Mesothelial cell of epicardium (in vitro differentiated cells): ENCODE measurements at places on chromosomes 3 and 15.
A peak's percentile ranks its signal among the peaks of the same experiment; 100 is the strongest.

DNA sequence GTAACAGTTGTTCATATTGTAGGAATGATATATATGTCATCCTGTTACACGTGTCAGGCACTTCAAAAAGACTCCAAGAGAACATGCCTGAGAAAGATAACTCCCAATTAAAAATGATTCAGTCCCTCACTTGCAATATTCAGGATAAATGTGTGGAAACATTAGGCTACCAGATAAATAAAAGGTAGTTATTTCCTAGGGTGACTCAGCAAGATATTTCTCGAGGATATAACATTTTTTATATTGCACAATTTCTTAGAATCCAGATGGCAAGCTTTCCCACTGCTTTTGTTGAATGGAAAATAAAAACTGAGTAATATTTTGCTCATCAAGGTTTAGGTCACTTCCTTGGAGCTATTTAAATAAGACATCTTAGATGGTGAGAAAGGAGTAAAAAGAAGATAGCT, 181.4 kb downstream of the GAP43 start:
- no peak for DNase-seq

- no peak for DNase-seq
These were observed 24.0 kb upstream of the FRMD5 start for GRCh38 chr15:44219073-44219472.

DNA sequence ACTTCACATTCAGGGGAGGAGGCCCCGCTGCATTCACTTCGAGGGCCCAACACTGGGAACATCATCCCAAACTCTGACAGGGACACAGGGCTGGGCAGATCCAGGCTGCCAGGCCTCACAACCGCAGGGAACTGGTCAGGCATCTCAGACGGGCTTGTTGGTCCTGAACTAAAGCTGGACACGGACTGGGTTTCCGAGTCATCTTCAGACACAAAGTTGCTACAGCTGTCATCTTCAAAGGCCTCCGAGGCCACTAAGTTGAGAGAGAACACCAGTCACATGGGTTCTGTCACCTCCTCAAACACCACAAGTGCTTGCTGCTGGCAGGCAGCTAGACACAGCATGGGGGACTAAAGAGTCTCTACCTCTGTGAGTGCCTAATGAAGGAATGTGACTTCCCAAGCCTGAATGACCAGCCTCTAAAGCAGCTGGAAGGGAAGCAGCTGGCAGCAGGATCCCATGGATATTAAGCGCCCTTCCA, 50.9 kb downstream of the CAPN7 start:
- DNase-seq = no peak

DNA sequence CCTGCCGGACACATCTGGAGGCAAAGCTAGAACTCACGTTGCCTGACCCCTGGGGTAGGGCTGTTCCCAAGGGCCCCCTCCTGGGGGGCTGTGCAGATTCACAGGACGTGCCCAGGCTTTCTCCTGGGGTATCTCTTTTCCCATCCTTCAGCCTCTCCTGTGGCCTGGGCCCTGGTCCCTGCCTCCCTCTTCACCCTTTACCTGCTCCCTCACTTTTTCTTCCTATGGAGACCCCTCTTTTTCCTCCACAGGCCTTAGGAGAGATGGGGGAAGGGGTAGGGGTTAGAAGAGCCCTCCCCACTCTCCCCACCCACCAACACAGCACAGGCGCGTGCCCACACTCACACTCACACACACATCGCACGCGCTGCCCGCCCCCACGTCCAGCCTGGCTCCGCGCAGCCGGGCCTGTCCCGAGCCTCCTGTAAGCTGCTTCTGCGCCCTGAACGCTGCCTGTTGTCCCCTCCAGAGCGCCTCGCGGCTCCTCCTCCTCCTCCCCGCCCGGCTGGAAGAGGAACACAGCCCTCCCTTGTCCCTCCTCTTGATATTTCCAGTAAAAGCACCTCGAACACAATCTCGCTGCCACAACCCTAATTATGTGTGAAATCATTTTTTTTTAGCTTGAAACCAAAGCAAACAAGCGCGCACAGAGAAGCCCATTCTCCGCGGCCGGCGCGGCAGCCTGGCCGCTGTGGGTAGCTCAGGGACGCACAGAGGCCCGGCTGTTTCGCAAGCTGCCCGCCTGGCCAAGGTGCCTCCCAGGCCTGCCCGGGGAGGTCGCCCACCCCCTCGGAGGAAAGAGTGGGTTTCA, 33.9 kb upstream of the ACAN start:
- no peak for DNase-seq

DNA sequence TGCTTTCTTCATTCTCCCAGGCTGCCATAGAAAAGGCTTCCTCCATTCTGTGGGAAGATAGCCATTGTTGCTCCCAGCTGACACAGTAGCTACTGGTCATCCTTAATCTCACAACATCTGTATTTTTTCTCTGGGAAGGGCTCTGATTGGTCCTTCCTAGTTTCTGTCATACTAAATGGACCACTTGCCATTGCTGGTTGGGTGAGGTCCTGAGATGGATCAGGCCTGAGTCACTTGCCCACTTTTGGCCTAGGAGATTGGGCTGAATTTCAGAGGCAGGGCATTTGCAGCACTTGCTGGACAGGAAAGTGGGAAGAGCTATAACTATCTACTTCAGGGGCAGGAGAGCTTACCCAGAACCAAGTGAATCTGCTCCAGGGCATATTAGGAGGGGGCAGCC, 106.5 kb upstream of the PROK2 start:
- no peak for DNase-seq

- no peak for DNase-seq
These were observed 325.0 kb upstream of the CFAP20DC start for GRCh38 chr3:59374818-59375211.

GRCh38 chr3:97895216-97895615, 73.4 kb downstream of the CRYBG3 start:
- no peak for DNase-seq

- DNase-seq = no peak
These were observed 105.6 kb upstream of the MELTF start for GRCh38 chr3:197135212-197135611.

GRCh38 chr3:58536501-58537411, at the start of gene ACOX2:
Gene ACOX2, minus strand, starts transcription at chr3:58537190. Its CDS starts 2,084 bp downstream, at chr3:58535106.
- DNase-seq = no peak

DNA sequence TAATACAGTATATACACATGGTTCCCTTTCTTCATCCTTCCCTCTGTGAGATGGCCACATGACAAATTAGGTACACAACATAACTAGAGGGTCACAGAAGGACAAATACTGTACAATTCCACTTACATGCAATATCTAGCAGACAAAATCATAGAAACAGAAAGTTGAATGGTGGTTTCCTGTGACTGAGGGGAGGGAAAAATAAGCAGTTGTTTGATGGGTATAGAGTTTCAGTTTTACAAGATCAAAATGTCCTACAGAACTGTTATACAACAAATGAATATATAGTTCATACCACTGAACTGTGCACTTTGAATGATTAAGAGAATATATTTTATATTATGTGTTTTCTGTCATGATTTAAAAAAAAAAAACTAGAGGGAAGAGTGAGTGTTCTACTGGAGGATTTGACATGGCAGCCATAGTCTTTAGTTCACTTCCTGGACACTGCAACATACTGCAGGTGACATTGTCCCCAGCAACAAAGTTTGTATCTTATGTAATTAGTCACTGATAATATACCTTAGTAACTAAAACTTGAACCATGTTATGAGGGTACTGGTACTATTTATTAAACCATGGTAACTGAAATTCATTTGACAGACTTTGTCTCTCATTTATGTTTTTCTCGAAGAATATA, 37.2 kb downstream of the CCDC54 start:
- DNase-seq = no peak

- DNase-seq = no peak
These were observed 221.9 kb upstream of the TOPAZ1 start for GRCh38 chr3:44019736-44020135.

DNA sequence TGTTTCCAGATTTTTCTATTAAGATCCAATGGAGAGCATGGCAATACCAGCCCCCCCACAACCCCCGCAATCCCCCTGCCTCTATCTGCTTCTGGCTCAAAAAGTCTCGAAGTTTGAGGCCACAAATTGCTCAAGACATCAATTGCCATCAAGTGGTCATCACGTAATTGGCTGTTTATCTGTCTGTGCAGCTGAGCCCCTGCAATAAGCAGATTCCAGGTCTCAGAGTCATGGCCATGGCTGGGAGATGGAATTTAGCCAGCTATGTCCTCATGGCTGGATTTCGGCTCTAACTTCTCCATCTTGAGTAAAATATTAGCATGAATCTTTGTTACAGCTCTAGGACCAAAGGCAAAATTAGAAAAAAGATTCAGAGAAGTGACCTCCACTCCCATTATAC, 22.7 kb downstream of the SSUH2 start:
- DNase-seq = no peak

GRCh38 chr3:143442814-143443447, 323.4 kb downstream of the CHST2 start:
- DNase-seq = no peak

DNA sequence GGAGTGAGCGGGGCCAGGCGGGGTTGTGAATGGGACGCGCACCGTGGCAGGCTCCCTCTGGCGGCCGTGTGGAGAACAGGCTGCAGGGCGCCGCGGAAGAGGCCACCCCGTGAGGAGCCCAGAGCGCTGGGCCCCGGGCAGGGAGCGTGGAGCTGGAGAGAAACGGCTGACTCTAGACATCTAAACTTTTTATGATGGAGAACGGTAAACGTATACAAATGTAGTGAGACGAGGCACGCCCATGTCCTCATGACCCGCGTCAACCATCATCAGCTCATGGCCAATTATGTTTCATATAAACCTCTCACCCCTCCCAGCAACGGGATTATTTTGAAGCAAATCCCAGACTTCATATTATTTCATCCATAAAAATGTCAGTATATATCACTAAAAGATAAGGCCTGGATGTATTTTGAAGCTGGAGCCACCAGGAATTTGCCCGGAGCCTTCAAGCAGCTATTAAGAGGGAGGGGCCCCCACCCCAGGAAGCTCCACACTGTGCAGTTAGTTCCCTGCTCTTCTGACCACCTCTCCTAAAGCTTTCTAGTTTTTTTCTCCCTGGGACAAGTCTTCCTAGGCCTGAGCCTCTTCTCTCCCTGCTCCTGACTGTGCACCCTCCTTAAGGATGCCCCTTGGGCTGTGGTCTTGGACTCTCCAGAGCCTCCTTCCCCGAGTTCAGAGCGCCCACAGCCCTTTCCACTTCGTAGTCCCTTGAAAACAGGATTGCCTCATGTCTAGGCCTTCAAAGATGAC, 149.5 kb downstream of the SMAD6 start:
- peak; percentile 94 for DNase-seq
